ENCODE measurements at places on chromosomes 1 and 21.

- no peak for DNase-seq
These were observed 28.6 kb downstream of the CAMSAP2 start for GRCh38 chr1:200767321-200767720.

GRCh38 chr1:179761846-179762640, 19.0 kb downstream of the FAM163A start:
- no peak for DNase-seq

DNA sequence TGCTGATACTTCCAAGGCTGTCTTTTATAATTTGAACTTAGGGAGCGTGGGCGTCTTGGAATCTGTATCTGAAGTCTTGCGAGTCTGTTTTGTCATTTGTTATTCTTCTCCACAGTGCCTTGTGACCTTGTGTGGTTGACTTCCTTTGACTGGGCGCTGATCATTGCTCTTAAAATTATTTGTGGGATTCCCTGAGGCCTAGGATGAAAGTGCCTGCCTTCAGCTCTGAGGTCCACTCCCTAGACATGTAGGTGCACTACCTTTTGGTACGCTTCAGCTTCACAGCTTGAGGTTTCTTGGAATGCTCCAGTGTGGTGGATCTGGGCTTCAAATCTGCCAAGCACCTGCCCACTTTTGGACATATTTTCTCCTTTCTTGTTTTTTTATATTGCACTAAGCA, 50.2 kb upstream of the IGSF5 start:
- DNase-seq = no peak

DNA sequence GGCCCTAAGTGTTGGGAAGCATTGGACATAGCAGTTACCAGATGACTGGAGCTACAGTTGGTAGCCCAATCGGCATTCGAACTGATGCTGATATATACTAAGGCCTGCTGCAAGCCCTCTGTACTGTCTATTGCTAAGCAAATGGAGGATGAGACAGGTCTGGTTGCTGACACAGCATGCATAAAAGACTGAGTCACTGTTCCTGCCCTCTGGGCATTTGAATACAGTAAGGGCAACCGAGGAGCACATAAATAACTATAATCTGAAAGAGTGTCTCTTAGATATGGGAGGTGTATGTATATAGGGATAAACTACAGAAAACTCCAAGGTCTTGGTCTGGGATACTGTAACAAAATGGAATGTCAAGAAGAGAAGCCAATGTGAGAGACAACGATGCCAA, 16.8 kb upstream of the MARK1 start:
- no peak for DNase-seq

GRCh38 chr1:222880587-222880986, 65.7 kb downstream of the DISP1 start:
- DNase-seq = no peak

Data from activated naive CD4-positive, alpha-beta T cell (primary cell).